C1 segment of cervical spinal cord (tissue), 14 donors: ENCODE measurements at places on chromosomes 1 and 21.

DNA sequence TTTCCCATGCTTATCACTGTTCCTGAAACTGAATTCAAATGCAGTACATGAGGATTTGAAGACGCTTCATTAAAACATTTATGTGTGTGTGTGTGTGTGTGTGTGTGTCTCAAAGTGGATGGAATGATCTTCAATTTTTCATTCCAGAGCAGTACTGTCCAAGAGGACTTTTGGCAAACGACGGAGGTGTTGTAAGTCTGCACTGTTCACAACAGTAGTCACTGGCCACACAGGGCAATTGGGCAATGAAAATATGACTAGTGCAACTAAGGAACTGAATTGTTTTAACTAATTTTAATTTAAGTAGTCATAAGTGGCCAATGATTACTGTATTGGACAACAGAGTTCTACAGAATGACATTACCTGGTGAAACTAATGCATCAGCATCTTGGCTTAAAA, 5.0 kb downstream of the TAF5L start:
- no peak for DNase-seq

- peak; percentile 21 for DNase-seq
Observed at GRCh38 chr1:202806845-202807450, 1.3 kb downstream of the KDM5B start.

DNA sequence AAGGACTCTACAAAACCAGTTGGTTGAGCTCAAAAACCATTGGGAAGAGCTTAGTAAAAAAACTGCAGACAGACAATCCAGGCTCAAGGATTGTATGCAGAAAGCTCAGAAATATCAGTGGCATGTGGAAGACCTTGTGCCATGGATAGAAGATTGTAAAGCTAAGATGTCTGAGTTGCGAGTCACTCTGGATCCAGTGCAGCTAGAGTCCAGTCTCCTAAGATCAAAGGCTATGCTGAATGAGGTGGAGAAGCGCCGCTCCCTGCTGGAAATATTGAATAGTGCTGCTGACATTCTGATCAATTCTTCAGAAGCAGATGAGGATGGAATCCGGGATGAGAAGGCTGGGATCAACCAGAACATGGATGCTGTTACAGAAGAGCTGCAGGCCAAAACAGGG, 104.0 kb upstream of the BMP8A start:
- no peak for DNase-seq

DNA sequence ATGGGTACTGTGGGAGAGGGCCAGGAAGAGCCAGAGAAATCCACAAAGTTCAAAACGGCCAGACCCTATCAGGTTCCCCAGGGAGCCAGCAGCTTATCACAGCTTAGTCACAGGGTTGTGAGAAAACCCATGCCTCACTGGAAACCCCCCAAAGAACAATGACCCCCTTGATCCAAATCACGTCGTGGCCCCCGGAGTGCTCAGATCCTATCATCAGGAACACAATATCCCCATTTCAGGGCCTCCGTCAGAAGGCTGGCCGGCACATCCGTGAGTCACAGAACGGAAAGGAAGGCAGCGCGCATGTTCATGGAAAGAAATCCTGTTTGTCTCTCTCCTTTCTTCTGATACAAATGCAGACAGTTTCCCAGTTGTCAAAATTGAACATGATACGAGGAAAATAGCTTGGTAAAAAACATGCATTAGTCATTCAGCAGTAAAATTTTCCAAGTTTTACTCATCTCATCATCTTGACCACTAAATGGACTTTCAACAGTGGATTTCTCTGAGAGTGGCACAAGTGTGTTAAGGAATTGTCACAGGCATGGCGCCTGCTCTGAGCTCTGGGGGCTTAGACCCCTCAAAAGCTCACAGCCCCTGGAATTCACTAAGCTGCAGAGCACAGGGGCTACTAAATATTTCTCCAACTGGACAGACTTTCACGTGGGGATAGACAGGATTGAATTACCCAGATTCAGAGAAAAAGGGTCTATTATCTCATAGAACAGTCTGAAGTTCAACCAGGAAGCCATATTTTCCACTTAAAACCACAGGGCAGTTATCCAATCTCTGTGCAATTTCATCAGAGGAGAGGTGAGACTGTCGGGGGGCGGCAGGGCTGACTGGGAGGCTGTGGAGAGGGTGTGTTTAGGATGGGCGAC, 124.8 kb downstream of the RIPK4 start:
- no peak for DNase-seq

- no peak for DNase-seq
Observed at GRCh38 chr1:201535919-201536245, 3.0 kb upstream of the NAV1 start.

- DNase-seq, result no peak
Observed at GRCh38 chr1:87706203-87706602, 377.5 kb downstream of the LMO4 start.

DNA sequence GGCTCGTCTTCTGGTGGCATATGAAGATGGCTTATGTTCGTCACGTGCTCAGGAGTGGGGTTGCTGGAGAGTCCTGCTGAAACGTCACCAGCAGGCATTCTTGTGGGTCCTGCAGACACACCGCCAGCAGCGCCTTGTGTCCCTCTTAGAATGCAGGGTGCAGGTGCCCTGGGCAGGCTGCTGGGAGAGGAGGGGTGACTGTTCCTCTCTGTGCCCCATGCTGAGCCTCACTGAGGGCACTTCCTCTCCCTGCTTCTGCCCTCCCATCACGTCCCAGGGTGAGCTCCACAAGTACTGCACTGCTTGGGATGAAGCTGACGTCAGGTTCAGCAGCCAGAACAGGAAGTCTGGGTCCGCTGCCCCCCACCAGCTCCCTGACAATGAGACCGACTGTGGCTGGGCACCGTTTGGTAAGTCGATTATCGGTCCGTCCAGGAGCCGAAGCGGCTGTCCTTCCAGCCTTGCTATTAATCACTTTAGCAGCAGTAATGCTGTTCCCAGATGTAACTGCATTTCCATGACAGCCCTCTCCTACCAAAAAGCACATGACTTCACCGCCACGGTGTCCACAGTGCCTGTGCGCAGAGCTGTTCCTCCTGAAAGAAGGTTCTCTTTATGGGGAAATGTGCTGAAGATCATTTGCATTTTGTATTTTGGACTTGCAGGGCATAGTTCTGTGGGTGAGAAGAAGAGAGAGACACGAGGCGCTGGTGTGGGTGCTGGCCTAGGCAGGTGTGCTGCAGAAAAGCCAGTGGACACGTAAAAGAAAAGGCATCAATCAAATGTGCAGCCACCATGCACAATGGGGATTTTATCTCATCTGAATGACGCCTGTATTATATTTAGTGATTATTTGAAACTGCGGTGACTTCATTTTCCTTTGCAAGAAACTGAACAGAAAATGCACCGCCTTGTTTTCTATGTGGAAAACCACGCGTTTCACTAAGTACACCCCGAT, 21.0 kb downstream of the SLC37A1 start:
- peak; percentile 39 for DNase-seq

GRCh38 chr1:5998906-5999301, 6.7 kb upstream of the NPHP4 start:
- DNase-seq, result no peak

- no peak for DNase-seq
Observed at GRCh38 chr1:61230523-61230922, 148.2 kb downstream of the NFIA start.

GRCh38 chr1:14236097-14236496, 362.4 kb upstream of the KAZN start:
- no peak for DNase-seq

DNA sequence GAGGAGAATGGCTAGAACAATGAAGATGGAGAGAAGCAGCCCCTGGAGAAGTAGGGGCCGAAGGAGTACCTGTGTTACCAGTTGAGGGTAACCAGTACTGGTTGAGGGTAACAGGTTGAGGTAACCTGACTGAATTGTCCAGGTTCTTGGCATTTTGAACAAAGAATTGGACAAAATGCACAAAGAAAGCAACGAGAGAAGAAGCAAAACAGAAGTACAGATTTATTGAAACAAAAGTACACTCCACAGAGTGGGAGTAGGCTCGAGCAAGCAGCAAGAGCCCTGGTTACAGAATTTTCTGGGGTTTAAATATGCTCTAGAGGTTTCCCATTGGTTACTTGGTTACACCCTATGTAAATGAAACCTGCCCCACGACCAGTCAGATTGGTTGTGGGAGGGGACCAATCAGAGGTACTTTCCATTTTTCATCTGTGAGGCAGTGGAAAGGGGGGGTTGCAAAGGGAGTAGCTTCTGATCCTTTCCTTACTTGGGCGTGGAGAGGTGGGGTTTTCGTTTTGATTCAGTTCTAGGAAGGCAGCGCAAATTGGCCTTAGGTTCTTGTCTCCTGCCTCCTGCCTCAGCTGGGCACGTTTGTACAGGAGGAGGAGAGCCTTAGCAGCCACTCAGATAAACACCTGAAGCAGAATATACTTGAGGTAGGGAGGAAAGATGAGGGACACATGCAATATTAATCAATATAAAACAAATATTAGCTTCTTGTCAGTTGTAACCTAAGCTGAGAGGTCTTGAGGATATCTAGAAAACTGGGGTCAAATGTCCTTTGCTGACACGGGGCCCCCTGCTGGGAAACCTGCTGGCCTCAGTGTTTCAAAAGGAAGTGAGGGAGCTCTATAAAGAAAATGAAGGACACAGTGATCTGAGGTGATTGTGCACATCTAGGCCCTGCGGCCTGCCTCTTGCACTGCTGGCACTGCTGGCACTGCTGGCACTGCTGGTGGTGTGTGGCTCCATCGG, 14.3 kb upstream of the LSM10 start:
- no peak for DNase-seq

DNA sequence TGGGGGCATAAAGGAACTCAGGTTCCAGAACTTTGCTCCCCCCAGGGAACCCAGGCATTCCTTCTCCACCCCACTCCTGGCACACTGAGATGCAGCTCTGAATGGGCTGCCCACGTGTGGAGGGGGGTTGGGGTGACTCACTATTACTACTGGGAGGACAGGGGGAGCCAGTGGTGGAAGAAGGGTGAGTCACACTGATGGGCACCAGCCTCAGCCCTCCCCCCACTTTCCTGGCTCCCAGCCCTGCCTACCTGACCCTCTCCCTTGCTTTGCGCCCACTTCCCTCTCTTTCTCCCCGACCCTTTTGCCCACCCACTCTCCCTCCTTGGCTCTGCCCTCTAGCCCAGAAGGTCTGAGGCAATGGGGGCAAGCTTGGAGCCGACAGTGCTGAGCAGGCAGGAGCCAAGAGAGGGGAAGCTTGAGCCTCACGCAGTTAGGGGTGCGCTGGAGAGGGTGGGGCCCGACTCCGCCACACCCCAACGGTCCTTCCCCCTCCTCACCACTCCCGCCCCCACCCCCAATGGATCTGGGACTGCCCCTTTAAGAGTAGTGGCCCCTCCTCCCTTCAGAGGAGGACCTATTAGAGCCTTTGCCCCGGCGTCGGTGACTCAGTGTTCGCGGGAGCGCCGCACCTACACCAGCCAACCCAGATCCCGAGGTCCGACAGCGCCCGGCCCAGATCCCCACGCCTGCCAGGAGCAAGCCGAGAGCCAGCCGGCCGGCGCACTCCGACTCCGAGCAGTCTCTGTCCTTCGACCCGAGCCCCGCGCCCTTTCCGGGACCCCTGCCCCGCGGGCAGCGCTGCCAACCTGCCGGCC, at the start of gene LMNA:
LMNA (plus strand) TSS at position 611 of the 818 bp plus-strand sequence. CDS start 208 bp downstream, outside the sequence.
- DNase-seq, result peak; percentile 29

DNA sequence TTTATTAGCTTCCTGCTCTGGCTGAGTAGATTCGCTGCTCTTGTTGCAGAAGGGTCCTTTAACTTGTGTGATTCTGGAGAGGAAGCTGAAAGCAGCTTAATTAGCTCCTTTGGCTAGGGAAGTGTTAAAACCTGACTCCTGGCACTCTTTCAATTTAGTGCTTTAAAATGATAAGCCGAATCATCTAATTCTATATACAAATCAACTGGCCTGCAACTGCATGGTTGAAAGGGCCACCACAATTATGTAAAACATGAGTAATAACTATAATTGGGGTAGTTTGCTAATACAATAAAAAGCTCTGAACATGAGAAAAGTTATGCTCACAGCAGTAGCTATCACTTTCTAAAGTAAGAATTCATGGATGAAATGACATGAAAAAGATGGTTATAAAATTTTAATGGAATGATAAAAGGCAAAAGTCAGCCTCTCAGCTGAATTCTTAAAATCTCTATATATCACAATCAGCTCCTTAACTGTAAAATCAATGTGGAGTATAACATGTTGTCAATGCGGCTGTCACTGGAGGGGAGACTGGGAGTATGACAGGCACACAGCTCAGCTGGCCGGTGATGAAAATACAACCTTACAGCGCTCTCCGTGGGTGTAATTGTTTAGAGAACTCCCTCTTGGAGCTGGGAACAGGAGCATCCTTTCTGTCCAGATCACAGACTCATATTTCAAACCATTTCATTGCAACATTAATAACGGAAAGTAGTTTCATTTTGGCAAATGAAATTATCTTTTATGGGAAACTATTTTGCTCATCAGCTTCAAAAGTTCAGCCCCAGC, 324.4 kb downstream of the KCTD3 start:
- DNase-seq, result no peak

DNA sequence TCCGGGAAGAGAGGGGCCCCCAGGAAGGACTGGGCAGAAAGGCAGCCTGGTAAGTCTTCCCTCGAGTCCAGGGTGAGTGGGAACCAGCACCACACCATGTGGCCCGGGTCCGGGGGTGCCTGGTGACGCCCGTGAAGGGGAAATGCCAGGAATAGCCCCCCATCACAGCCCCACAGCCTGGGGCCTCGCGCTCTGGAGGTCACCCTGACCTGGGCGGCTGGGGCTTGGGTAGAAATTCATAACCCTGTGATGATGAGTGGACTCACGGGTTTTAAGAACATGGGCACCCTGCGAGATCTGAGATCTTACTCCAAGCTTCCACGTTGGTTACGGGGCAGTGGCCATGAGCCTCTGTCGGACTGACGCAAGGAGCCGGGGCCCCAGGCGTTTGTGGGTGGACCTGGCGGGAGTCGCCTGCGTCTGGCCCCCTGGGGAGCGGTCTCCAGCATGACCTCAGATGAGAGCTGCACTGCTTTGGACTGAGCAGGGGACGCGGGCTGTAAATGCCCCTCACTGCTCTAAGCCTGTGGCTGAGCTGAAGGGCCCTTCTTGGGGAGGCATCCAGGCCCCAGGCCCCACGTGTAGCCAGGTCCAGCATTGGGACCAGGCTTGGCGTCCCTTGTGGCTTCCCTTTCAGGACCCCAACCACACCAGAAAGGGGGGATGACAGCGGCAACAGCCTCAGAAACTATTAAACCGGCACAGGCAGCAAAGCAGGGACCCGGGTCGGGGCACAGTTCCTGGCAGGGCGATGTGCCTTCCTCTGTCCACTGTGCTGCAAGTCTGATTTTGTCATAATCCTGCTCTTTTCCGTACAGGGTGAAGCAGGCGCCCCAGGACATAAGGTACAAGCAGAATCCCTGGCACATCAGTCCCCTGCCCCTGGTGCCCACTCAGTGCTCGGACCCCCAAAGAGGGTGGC, 60.0 kb downstream of the SLC19A1 start:
- no peak for DNase-seq
